Stimulated activated CD4-positive, alpha-beta T cell treated with anti-CD3 and anti-CD28 coated beads, Interleukin-2, amount 100 ng/mL, for 48 hours (primary cell): ENCODE measurements at places on chromosomes 16 and 17.

DNA sequence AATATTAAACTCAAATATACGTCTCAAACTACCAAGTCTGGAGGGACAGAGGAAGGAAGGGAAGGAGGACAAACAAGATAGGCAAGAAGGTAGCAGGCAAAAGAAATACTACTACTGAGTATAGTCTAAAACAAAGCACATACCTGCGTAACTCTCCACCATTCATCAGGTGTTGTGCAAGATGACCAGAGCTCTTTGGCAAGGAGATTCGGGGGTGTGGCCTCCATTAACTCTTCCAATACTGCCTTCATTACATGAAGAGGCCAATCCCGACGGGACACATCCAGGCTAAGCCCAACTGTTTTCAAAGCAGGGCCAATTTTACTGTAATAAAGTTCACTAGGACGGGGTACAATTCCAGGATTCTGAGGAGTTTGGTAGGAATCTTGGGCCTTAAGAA is 38.2 kb upstream of the ARL6IP1 start:
- no peak for DNase-seq

DNA sequence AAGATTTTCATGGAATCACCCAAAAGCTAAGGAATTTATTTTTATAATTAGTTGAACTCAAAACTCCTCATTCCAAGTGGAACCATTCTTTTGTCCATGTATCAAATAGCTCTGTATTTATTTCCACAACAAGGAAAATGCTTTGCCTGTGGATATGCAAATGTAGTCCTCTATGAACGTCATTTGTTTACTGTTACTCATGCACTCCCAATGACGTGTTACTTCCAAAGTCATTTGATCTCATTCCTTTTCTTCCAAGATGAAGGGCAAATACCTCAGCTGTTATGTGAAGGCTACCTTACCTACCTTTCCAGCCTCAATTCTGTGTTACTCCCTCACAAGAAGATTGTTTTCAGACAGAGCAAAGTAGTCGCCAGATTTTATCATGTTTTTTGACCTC is 83.7 kb downstream of the ITFG1 start:
- DNase-seq, result no peak

GRCh38 chr17:22600644-22601298 is 908.4 kb downstream of the KCNJ18 start:
- DNase-seq, result no peak

DNA sequence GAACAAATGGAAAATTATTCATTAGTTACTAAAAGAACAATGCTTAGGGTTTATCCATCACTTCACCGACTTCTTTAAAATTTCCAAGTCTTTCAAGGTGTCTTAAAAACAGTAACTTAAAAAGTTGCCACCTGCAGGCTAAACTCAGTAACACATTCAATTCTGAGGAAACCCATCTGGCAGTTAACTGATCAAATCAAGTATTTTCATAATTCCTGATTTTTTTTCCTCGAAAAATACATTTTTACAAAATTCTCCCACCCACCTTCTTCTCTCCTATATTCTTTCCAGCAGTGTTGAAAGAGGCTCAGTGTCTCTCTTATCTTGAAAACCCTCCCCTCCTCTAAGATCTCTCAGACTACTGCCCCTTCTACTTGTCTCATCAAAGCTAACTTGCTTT is 29.9 kb downstream of the PARN start:
- DNase-seq, result no peak

DNA sequence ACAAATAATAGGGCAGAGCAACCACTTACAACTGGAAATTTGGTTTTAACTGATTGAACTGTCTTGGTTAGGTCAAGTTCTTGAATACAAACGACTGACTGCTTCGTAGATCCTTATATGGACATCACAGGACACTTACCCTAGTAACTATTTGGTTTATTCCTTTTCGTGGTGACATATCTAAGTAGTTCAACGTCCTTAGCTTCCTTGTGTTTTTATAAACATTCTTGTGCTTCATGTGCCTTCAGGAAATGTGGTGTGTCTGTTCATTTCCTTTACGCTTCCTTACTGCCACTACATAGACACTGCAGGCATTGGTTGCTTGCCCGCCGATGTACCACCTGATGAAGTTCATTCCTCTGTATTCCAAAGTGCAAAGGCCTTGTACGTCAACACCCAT is 59.3 kb downstream of the USP10 start:
- no peak for DNase-seq

DNA sequence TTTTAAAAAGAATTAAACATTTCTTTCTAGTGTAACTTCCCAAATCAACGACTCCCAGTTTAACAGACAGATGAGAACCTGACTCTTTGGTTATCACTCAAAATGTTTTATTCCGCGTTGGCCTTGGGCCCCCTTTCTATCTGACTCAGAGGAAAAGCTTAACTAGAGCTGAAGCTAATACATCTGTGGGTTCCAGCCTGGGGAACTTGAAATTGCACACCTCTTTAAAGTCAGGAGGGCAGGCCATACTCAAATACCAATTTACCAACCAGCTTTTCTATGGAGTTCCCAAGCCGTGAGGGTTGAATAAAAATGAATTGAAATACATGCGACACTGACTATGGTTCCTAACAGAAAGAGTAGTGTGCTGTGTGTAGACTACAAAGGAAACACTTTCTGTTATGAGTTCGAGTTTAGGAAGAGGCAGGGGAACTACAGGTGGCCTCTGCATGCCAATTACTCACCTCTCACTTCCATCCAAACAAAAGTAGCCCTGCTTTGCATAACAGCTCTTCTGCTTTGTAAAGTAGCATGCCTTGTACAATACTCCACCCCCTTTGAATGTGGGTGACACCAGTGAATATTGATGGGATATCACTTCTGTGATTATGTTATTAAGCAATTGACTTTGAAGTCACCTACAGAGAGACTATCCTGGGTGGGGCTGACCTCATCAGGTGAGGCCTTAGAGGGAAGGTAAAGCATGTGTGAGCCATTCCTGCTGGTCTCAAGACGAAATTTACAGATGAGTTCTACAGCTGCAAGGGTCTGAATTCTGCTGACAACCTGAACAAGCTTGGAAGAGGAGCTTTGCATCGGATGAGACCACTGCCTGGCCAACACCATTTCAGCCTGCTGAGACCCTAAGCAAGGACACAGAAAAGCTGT is 92.1 kb downstream of the WDR59 start:
- no peak for DNase-seq
